Left kidney (tissue), 8 donors: ENCODE measurements at places on chromosomes 4 and X.

GRCh38 chr4:57764856-57765255 lies 654.7 kb upstream of the IGFBP7 start:
- no peak for DNase-seq

- DNase-seq, result no peak
Observed at GRCh38 chr4:7777871-7778509, 161.7 kb downstream of the AFAP1 start.

DNA sequence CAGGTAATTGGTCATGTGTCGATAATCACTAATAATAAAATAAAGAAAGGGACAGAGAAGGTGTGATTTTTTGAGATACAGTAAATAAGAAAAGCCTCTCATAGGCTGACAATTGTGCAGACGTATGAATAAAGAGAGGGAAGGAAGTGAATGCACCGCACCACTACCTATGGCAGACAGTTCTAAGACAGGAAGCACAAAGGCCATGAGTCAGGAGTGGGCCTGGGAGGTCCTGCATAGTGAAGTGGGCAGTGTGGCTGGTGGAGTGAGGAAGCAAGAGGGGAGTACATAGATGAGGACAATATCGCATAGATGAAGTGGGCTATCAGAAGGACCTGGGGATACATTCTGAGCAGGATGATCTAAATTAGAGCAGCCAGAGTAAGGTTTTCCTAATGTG lies 75.6 kb downstream of the BMP3 start:
- no peak for DNase-seq

- DNase-seq, result no peak
Observed at GRCh38 chr4:15018361-15018760, 16.1 kb downstream of the CPEB2 start.

GRCh38 chrX:40237731-40238178 lies 140.0 kb upstream of the BCOR start:
- no peak for DNase-seq

DNA sequence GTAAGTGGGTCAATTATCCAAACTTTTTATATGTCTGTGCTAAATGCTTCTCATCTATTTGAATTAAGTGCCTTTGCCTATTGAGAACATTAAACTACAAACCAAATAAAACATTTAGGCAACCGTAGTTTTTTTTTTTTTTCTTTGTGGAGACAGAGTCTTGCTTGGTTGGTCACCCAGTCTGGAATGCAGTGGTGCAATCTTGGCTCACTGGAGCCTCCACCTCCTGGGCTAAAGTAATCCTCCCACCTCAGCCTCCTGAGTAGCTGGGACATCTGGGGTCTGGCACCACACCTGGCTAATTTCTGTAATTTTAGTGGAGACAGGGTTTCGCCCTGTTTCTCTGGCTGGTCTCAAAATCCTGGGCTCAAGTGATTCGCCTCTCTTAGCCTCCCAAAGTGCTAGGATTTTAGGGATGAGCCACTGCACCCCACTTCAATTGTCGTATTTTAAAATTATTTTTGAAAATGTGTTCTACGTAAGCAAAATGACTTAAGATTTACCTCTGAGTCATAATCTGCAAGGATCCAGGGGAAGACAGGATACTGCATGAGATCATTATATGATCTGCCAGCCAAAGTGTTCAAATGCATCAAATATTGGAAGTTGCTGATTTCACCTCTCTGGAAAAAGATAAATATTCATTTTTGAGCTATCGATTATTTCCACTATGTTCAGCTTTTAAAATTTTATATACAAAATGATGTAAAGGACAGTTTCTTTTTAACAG lies 125.6 kb downstream of the CDS1 start:
- no peak for DNase-seq

DNA sequence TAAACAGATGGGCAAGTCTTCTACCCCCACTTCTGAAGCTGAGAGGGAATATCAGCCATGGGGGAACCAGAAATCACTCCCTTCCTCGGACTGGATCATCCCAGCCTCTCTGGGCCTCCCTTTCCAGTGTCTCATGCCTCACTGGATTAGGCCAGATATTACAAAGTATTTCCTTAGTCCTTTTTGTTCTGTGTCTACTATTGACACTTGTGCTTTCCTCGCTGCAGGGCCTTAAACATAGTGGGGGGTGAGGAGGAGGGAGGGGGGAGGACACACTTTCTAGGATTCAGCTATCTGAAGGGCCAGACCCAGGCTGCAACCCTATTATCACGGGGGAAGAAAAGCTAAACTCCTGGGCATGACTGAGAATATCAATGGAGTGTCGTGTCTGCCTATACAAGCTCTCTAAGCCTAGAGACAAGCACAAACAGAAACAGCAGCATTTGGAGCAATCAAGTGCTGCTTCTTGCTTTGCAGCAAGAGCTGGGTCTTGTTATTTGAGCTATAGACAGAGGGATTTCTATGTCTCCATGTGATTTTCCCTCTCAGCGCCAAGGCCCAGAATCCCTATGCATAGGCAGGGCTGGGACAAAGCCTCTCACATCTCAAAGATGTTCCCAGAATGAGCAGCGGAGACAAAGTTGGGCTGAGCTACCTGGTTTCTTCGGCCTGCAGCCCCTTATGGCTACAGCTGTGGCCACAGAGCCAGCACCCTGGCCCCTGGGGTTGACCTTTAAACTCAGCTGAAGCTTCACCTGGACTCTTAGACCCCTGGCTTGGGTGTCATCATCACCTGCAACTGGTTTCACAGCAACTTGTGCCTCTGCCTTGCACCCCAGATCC lies 20.2 kb downstream of the PJA1 start:
- DNase-seq, result no peak
